MV-4-11 (cell line): ENCODE measurements at places on chromosomes 5 and 9.

DNA sequence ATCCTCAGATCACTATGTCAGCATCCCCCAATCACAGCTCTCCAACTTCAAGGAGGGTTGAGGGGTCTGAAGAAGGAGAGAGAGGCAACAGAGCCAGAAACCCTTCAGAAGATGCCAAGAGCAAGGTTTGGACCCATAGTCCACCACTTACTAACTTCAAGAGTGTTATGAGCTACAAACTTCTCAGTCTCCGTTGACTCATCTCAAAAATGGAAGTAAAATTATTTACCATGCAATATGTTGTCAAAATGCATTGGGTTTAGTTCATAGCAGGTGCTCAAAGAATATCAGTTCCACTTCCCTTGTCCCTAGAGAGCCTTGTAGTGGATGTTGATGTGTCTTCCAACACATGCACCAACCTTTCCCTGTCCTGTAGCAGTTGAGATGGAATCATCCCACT lies 116.0 kb downstream of the KCNIP1 start:
- DNase-seq = no peak

- DNase-seq = no peak
Observed at GRCh38 chr5:174690271-174690670, 34.1 kb upstream of the MSX2 start.

GRCh38 chr9:77464661-77465060 lies 183.5 kb downstream of the GNA14 start:
- DNase-seq = no peak

DNA sequence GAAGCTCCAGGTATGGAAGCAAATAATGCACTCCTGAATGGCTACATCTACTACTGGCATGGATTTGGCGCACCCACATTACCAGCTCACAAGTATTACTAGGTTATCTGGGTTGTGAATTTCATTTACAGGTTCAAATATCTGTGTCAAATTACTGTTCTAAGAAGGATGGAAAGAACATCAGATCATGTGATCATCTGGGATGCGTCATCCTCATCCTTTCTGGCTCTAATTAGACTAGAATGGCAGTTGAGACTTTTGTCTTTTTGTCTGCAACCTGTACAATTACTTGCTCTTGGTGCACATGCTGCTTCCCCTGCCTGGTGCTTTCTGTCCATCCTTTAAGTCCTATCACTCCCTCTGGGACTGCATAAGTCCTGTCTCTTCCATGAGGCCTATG lies 64.1 kb downstream of the PJA2 start:
- no peak for DNase-seq

DNA sequence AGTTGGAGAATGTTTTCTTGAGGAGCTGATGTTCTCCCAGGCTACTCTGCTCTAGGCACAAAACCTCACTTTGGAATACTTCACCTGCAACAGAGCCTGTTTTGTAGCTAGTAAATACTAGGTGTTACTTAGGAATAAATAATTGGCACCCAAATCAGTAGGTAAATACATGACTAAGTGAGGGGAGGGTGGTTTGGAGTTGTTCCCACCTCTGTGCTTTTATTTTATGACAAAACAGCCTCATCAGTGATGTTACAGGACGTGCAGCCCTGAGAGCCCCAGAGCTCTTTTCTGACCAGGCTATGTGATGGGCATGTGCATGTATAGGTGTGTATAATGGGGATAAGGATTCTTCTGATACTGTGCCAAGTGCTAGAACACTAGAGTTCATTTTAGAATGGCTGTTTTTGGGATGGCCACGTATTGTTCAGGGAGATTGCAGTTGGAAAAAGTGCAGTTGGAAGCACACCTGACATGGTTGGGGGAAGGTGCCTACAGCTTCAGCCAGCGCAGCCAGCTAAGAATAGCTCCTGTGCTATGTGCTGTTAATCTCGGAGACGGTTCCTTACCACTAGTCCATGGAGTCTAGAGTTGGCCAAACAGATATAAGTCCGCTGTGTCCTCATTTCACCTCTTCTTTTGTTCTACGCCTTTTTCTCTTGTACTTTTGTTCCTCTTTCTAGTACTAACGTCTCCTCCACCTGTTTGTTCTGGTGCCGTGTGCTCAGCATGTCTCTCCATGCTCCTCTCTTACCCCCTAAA lies 284.7 kb downstream of the FANCC start:
- DNase-seq = no peak

DNA sequence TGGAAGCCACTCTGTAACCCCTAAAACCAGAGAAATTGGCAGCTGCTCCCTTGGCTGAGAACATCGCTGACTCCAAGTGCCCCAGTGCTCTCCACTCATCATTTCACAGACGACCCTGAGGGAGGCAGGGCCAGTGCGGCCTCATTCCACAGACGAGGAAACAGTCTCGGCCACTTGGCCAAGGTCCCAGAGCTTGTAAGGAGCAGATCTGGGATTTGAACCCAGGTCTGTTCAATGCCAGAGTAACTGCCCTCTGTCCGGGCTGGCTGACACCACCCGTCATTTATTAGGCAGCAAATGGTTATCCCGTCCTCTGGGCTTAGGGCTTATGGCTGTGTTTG lies 19.9 kb upstream of the IER5L start:
- DNase-seq = no peak

DNA sequence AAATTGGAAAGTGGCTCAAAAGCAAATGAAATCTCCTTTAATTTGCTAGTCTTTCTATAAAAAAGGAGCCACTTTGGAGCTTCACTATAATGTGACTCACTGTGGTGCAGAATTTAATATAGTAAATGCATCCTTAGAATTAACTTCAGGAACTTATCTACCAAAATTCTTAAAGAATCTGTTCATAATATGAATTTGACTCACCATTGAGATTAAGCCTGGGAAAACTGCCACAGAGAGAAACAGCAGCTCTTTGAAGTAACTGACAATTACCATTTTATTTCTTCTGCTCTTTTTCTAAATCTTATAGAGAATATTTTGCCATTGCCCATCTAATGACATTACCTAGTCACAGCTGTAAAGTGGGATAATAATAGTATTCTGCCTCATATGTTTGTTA lies 211.9 kb upstream of the CDH6 start:
- no peak for DNase-seq

GRCh38 chr5:88727705-88728313 lies 155.2 kb downstream of the MEF2C start:
- DNase-seq = peak; percentile 18

DNA sequence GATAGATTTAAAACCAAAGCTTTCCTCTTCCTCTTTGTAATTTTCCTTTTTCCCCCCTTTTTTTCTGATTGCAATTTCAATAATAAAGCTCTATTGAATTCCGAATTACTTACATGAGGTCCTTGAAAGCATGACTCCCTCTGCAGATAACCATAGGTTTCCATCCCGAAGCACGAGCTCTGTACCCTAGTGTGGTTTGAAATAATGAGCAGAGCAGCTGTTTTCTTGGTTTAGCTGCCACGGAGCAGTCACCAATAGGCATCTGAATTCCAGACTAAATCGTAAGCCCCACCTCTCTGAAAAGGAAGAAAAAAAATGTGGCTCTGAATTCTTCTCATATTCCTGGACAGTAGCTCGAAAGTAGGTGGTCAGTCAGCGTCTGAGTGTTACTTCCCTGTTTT lies 18.5 kb upstream of the GNE start:
- peak; percentile 30 for DNase-seq

DNA sequence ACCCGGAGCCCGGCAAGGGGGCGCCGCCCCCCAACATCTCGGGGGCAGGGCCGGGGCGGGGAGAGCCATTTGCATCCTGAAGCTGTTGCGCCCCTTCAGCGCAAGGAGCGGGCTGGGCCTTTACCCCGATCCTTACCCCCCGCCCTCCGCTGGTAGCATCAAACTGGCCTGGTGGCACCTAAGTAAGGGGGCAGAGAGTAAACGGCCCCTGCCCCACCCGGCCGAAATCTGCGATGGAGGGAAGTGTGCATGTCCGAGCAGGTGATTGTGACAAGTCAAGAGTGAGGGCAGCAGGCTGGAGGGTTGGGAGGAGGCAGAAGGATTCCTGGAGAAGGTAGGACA lies 101.2 kb downstream of the ESM1 start:
- no peak for DNase-seq

DNA sequence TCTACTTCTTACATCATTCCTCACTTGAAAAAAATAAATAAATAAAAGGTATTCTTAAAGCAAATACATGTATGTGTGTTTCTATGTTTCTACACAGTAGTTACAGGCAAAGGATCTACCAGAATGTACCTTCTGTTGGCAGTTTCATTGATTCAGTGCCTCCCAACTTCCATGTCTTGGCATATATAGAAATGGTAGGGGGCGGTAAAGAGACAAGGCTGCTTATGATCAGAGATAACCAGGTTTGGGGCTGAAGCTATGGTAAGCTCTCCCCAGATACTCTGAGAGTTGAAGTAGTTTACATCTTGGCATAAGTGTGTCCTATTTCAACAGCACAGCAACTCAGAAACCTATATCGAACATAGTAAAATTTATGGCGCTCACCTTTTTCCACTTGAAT lies 1075.4 kb upstream of the C9orf72 start:
- no peak for DNase-seq

DNA sequence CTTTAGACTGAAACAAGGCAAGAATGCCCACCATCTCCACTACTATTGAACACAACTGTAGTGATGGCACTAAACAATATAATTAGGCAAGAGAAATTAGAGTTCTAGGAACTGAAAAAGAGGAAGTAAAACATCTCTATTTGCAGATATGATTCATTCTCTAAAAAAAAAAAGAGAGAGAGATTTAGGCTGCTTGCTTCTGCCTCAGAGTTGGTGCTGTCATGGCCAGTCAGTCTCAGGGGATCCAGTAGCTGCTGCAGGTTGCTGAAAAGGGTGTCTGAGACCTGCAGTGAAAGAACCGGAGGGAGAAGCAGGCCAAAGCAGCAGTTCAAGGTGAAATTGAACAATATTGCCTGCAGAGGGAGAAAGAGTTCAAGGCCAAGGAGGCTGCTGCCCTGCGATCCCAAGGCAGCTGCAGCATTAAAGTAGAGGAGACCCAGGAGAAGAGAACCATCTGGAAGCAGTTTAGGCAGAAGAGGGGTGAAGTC lies 72.5 kb downstream of the AP3B1 start:
- peak; percentile 97 for DNase-seq

- DNase-seq = no peak
Observed at GRCh38 chr5:126520593-126520953, 74.4 kb downstream of the ALDH7A1 start.

GRCh38 chr5:488744-489688 lies 35.2 kb downstream of the SLC9A3 start:
- DNase-seq = peak; percentile 56

- DNase-seq = peak; percentile 18
Observed at GRCh38 chr5:88881571-88881971, 1.4 kb downstream of the MEF2C start.

DNA sequence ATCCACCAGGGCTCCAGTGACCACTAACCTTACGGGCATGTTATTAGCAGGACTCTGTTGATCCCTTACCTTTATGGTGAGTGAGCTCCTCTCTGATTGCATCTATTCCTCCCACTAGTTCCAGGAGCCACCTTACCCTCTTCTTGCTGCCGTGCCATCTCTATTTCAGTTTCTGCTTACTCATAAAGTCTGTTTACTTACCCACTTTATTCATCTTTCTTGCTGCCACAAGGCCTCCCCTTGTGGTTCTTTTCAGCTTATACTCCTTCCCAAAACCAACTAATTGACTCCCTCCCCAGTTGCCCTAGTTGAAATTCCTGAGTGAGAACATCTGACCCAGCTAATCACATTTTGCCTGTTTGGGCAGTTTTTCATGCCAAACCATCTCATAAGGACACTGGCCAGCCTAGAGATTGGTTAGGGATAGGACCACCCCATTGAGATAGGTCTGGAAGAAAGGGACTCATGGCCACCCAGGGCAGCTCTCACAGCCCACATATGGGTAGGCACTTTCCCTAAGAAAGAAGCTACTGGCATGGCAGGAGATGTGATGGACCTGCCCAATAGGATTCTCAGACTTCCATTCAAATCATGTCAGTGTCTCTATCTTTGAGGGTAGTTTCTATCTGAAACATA lies 412.7 kb downstream of the EFNA5 start:
- DNase-seq = no peak

GRCh38 chr5:143730112-143730801 lies 81.7 kb upstream of the HMHB1 start:
- DNase-seq = no peak

DNA sequence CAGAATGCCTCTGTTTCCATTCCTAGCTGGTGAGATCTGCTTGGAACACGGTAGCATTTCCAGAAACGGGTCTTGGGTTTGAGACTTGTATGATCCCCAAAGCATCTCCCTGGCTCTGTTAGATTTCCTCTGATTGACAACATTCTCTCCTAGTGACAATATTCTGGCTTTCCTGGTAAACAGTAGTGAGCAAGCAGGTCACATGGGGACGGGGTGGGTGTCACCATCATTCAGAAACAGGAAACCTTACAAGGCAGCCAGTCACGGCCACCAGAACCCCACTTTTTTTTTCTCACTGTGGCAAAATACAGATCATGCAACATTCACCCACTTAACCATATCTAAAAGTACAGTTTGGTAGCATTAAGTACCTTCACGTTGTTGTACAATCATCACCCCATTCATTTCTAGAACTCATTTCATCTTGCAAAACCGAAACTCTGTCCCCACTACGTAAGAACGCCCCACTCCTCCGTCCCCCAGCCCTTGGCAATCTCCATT lies 90.1 kb upstream of the LMX1B start:
- DNase-seq = peak; percentile 22

DNA sequence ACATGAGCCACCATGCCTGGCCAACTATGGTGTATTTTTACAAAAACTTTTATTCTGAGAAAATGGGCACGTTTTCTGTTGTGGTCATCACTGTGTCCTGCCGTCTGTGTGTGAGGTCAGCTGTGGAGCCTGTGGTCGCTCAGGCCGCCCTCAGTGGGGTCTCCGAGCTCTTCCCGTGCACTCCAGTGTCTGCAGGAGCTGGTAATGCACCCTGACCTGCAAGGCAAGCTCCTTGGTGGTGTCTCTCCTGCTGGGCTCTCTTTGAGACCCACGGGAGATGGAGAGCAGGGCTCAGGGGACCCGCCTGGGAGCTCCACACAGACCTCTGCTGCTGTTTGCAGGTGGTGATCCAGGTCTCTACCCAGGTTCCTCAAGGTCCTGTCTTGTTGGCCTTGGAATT lies 9.6 kb upstream of the AHRR start:
- no peak for DNase-seq

- no peak for DNase-seq
Observed at GRCh38 chr5:93582167-93582462, 907 bp upstream of the NR2F1 start.

- DNase-seq = no peak
Observed at GRCh38 chr9:99016681-99017387, 73.1 kb downstream of the COL15A1 start.
